ENCODE measurements at places on chromosomes 13 and 19.

- no peak for DNase-seq
Observed at GRCh38 chr13:29743201-29743786, 107.1 kb downstream of the UBL3 start.

- DNase-seq, result no peak
Observed at GRCh38 chr19:21143854-21144253, 2.0 kb downstream of the ZNF431 start.

- DNase-seq, result no peak
Observed at GRCh38 chr13:97308735-97309429, 86.7 kb downstream of the MBNL2 start.

GRCh38 chr13:74246487-74246886 lies 112.3 kb upstream of the KLF12 start:
- no peak for DNase-seq

All from RWPE2 (cell line).